ENCODE measurements at places on chromosomes 3 and 15.

GRCh38 chr3:70040386-70040785, 40.9 kb downstream of the SAMMSON start:
- no peak for DNase-seq

GRCh38 chr3:46903341-46904302, 26.1 kb downstream of the PTH1R start:
- DNase-seq, result no peak

- no peak for DNase-seq
Observed at GRCh38 chr3:198071602-198072287, 111.7 kb downstream of the LMLN start.

GRCh38 chr3:38588995-38589937, 60.2 kb downstream of the SCN5A start:
- DNase-seq, result no peak

GRCh38 chr15:71448688-71449114, 333.4 kb downstream of the THSD4 start:
- DNase-seq, result peak; percentile 27

GRCh38 chr3:168061332-168061996, 34.3 kb downstream of the GOLIM4 start:
- no peak for DNase-seq

DNA sequence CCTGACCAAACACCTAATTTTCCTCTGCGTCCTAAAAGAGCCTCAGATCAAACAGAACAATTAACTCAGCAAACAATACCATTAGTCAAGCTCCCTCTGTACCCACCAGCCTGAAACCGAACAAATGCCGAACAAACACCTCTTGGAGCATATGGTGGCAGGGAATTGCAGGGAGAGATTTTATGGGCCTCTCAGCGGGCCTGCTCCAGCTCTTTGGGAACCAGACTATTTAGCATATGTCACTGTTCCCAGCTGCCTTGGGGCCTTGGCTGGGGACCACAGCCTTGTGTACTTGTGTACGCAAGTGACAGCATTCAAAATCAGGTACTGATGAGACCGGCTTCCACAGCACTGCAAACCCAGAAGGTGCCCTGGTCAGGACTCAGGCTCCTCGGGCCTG, 388.8 kb upstream of the PPP2R3A start:
- DNase-seq, result no peak

- no peak for DNase-seq
Observed at GRCh38 chr3:140391061-140391460, 286.8 kb upstream of the TRIM42 start.

DNA sequence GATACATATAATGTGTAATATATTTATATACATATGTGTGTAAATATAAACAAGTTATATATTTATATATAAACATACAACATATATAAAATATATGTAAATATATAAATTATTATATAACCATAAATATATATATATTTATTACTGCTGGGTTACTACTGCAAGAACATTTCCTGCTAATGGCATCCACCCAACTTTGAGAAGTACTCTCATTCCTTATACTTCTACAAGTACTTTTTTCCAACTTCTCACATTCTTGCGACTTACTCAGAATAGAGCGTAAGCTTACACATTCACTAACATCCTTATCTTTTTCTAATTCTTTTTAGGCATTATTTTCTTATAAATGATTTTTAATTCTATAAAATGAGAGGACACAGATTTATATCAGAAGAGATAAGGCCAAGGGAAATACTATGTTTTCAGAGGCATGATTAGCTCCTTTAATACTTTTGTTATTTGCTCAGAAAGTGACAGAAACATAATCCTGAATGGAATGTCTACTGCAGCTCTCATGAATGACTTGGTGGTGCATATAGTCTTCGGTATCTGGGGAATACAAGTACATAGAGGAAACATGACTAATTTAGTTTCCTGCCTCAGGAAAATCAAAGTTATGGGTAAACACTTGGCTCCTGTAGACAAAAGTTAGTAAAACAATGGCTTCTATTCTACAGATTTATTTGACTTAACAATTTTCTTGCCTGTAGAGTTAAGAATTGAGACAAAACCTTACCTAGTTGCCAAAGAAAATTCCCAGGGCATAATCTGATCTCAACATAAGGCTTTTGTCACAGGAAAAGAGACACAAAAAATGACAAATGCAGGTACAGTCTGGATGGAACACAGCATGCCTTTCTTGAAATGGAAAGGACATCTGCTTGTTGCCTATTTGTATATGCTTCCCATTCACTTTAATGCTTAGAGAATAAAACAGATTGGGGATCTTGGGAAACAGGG, 453.9 kb downstream of the SQOR start:
- DNase-seq, result no peak

- no peak for DNase-seq
Observed at GRCh38 chr3:16509721-16510619, 3.5 kb downstream of the RFTN1 start.

- DNase-seq, result no peak
Observed at GRCh38 chr3:29282427-29283230, 1.8 kb downstream of the RBMS3 start.

- DNase-seq, result no peak
Observed at GRCh38 chr15:101178931-101179330, 72.9 kb downstream of the CHSY1 start.

DNA sequence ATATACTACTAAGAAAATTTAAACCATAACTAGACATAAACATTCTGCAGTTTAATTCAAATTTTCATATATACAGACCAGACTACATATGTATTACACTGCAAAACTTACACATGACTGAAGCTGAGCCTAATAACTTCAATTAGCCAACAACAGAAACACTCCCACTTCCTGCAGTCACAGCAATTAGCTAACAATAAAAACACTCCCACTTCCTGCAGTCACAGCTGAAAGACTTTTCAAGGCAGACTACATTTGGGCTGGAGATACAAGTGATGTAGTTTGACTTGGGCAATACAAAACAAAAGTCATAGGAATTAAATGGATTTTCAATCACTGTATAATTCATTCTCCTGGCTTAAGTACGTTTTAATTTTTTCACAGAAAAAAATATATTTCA, 10.3 kb downstream of the TM2D3 start:
- no peak for DNase-seq

DNA sequence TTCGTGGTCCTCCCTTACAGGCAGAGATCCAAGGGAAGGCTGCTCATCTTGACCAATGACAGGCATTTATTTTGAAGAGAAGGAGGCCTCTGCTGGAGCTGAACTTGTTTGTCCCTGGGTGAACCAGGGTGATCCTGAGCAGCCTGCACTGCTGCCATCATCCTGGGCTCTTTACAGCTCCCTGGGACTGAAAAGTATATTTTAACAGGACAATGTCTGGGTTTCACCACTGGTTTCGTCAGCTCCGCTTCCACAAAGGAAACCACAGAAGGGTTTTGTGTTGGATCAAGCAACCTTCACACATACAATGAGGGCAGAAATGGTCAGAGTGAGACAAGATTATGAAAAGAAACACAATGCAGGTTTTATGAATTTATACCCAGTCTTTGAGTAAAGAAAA, 400.7 kb upstream of the TPM1 start:
- DNase-seq, result no peak

GRCh38 chr3:126857928-126858327, 125.0 kb upstream of the PLXNA1 start:
- DNase-seq, result no peak

DNA sequence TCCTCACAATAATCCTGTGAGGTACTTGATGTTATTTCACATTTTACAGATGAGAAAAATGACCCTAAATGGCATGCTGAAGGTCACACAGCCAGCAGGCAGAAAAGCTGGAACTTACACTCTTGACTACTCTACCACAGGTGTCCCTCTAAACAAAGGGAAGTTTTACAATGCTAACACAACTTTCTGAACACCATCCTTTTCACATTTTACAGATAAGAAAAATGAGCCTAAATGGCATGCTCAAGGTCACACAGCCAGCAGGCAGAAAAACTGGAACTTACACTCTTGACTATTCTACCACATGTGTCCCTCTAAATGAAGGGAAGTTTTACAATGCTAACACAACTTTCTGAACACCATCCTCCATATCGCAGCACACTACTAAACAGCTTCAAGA, 35.6 kb downstream of the TMCC1 start:
- DNase-seq, result no peak

GRCh38 chr3:160027541-160028195, 39.0 kb downstream of the IL12A start:
- DNase-seq, result peak; percentile 63

GRCh38 chr3:179072100-179072438, 460 bp upstream of the ZMAT3 start:
- no peak for DNase-seq

DNA sequence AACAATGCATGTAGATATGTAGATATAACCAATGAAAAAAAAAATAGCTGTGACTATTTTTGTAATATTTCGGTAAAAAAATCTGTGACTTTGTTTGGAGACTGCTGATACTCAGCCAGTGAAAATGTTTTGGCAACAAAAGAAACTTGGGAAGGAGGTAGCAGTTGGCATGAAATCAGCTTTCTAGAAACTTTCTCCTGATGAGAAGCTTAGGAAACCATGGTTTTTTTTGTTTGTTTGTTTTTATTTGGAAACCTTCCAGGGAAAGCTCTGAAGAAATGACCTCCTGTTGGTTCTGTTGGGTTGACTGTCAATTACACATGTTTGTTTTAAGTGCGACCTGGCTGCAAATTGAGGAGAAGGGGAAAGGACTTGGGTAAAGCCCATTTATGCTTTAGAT, 445.9 kb downstream of the UNC13C start:
- no peak for DNase-seq

GRCh38 chr15:34760909-34761308, 6.1 kb upstream of the GJD2 start:
- no peak for DNase-seq

DNA sequence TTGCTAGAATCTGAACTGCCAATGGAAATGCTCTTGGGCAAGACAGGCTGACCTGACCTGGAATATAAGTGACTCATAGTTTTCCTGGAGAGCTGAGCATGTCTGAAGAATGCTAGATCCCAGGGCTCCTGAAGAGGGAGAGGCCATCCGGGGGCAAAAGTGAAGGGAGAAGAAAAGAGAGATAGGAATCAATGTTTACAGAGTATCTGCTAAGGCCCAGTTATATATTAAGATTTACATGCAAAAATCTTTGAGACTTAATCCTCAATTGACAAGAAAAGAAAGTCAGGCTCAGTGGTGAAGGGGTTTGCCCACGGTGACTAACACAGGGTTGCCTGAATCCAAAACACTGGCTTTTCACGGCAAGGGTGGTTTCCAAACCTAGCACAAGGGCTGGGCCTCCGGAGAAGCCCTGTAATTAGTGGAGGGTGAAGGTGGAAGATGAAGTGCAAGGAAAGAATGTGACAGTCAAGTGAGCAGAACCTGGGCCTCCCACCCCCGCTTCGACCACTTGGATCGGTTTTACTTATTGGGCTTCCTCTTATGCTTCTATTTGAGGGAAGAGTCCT, 91.7 kb upstream of the FGF12 start:
- DNase-seq, result no peak

DNA sequence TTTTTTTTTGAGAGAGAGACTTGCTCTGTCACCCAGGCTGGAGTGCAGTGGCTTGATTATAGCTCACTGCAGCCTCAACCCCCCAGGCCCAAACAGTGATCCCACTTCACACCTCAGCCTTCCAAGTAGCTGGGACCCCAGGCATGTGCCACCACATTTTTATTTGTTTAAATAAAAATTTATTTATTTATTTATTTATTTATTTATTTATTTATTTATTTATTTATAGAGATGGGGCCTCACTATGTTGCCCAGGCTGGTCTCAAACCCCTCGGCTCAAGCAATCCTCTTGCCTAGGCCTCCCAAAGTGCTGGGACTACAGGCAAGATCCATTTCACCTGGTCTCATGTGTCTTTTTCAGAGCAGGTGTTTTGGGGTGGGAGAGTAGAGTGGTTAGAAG, 15.5 kb downstream of the CAPN3 start:
- DNase-seq, result no peak

GRCh38 chr3:125006291-125006731, 49.5 kb downstream of the HEG1 start:
- DNase-seq, result no peak

GRCh38 chr3:71075494-71075893, 508.0 kb downstream of the FOXP1 start:
- DNase-seq, result no peak

DNA sequence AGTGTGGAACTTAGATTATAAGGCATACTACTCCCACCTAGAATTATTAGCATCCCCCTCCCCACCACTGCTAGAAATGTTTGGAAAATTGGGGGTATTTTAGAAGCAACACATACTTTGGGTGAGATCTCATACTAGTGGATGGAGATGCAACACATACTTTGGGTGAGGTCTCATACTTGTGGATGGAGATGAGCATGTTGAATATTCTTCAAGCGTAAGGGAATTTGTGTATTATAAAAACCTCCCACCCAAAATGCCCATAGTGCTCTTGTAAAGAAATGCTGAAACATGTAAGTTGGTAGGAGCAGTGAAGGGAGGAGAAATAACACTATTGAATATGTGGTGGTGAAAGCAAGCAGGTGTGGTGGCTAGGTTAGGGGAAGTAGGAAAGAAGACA, 124.0 kb upstream of the EPHA3 start:
- DNase-seq, result no peak

DNA sequence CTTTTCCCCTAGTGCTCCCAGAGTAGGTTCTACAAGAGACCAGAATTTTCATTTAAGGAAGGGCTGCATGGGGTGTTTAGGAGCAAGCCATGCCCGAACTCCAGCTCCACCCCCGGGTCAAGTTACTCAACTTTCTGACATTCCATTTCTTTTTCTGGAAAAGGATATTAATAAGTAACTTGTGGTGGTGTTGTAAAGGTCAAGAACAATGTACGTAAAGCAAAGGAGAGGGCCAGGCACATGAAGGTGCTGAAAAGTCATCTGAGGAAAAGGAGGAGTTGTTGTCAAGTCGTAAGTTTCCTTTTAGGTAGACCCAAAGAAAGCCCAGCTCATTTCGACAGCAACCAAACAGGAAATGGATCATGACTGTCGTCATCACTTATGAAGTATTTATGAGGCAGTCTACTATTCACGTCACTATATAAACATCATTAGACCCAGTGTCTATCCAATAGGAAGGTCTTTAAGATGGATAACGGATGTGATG, 319.6 kb upstream of the IL12A start:
- no peak for DNase-seq

DNA sequence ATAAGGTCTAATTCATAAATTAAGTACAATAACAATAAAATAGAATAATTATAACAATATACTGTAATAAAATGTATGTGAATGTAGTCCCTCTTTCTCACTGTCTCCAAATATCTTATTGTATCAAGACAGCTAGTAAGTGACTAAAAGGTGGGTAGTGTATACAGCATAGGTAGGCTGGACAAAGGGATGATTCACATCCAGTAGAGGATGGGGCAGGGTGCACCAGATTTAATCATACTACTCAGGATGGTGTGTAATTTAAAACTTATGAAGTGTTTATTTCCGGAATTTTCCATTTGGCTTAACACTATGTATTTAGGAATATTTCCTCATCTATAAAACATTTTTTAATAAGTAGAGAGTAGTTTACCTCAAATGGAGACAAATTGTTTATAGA, 876.1 kb upstream of the CADM2 start:
- no peak for DNase-seq

DNA sequence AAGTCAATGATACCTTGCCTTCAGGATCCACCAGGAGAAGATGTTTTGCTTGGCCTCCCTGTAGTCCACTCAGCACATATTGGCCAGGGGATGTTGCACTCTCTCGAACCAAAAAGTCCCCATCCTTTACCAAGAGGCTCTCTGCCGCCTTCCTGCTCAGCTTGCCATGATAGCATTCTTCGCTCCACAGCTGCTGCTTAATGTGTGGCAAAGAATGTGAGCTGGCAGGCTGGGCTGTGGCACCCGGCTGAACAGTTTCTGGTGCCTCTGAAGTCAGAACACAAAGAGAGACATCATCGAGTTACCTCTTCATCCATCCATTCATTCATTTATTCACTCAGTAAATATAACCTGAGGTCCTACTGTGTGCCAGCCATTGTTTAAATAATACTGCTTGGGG, 23.9 kb upstream of the CEP152 start:
- DNase-seq, result no peak
